ENCODE measurements at places on chromosomes 4 and X.

DNA sequence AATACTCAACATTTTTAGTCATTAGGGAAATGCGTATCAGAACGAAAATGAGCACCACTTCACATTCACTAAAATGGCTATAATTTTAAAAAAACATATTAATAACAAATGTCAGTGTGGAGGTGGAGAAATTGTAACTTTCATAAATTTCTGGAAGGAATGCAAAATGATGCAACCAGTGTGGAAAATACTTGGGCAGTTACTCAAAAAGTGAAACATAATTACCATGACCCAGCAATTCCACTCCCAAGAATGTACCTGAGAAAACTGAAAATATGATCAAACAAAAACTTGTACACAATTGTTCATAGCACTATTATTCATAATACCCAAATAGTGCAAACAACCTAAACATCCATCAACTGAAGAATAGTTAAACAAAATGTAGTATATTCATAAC, 76.1 kb upstream of the FAM241A start:
- DNase-seq = no peak

GRCh38 chr4:107380190-107380589, 339.8 kb downstream of the PAPSS1 start:
- DNase-seq = no peak

GRCh38 chr4:68494688-68495087, 47.4 kb downstream of the TMPRSS11E start:
- DNase-seq = no peak

GRCh38 chrX:36573720-36574119, 434.4 kb upstream of the FAM47C start:
- DNase-seq = no peak

DNA sequence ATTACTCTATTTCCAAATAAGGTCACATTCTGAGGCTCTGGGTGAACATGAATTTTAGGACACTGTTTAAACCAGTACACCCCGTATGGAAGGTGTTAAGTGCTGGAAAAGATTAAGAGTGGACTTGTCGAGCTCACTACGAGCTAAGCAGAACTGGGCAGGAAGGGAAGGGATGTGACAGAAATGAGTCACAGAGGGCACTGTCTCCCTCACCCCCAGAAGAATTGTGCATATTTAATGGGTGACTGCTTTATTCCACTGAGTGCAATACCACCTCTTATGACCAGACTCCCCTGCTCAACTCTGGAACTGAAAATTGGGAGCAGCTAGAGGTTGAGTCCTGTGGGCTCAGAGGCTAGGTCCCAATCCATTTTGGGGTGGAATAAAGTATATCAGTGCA, 187.4 kb upstream of the RPS6KA3 start:
- peak; percentile 59 for DNase-seq

DNA sequence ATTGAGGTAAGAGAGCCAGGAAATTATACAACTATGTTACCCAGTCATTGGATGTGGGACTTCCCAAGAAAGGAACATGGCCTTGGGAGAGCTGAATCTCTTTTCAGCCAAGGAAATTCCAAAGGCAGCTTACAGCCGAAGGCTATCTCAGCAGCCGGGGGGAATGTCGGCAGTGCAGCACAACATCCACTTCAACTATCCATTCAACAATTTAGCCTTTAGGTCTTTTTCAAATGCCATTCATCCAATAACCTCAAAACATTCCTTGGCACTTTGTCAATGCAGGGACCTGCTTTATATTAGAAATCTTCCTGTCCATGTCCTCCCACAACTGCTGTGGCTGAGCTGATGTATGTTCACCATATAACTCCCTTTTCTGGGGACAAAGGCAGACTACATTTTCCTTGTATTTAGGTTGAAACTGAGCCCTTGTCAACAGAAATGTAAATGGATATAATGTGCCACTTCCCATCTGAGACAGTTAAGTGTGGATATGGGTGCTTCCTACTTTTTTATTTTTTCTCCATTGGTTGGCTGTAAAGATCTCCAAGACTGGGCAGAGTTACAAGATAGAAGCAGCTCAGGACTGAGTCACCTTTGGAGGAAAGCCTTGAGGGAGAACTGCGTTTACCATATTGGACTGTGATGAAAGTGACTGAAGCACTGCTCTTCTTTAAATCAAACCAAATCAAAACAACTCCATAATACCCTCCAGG, 94.8 kb downstream of the GPRIN3 start:
- DNase-seq = no peak

DNA sequence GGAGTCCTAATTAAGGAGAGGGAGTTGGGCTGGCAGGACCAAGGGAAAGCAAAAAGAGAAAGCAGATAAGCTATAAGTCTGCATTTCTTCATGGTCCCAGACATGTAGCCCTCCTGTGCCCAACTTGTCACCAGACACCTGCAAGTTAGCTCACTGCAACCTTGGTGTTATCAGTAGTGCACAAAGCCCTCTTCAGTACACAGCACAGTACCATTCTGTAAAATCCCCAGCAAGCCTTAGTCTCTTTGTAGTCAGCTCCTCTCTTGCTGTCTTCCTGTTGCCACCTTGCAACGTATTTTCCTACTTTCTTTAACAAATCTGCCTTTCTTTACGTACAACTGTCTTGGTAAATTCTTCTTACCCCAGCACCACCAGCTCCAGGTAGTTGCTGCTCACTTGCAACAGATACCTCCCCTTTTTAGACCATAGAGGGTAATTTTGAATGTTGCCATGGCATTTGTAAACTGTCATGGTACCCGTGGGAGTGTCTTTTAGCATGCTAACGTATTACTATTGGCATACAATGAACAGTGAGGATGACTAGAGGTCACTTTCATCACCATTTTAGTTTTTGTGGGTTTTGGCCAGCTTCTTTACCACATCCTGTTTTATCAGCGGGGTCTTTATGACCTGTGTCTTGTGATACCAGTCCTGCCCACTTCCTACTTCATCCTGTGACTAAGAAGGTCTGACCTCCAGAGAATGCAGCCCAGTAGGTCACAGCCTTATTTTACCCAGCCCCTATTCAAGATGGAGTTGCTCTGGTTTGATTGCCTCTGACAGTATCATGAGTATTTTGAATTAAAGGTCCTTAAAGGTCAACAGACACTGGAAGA, 28.3 kb upstream of the AP1S2 start:
- peak; percentile 8 for DNase-seq

GRCh38 chrX:859329-859728, 228.7 kb downstream of the SHOX start:
- DNase-seq = no peak

DNA sequence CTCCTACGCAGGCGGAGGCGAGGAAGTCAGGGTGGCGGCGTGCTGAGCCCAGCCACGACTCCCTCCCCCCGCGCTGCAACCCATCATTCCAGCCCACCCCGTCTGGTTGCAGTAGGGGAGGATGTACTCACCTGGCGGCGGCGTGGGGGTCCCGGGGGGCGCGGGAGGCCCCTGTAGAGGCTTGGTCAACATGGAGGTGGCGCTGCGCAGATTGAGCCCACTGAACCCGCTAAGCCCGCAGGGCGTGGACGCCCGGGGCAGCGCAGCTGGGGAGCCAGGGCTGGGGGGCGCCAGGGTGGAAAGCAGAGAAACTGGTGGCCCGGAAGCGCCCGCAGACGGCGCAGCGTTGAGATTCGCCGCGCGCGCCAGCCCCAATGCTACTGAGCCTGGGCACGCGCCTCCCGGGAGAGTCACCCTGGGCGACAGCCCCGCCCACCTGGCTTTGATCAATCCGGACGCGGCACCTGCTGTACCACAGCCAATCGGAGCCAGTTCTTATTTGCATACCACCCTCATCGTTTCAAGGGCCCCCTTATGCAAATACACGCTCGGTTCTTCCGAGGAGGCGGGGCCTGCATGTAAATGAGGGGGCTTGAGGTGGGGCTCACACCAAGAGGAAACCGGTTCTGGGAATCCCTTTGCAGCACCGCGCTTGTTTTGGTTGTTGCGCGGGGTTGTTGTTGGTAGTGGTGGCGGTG, at the start of gene PIM2:
TSS of gene PIM2 (minus strand) at position 382 of the 698 bp plus-strand sequence. CDS start at position 192, 190 bp downstream.
- DNase-seq = peak; percentile 89

DNA sequence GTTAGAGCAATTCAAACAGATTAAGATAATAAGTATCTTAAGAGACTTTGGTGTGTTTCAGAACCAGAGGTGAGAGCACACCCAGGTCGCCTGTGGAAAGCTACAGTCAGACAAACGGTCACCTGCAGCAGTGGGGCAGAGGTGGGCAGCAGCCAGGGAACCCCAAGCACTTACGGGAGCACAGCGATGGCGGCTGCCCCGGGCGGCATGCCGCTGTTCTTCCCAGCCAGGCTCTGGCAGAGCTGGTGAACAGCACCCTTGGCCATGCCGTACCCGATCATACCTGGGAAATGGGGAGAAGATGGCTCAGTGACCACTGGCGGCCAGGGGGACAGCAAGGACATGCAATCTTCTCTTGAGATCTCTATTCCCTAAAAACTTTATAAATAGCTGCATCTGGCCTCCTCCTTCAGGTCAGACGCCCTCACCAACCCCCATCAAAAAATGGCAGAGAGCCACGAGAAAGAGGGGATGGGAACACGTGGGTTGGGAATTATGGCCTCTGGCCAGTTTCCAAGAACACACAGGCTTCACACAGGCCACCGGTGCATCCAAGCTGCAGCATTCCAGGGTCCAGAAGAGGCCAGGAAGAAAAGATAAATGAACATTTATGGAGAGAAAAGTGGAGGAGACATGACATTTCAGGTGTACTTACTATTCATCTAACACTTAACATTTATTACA, 19.7 kb downstream of the QDPR start:
- no peak for DNase-seq

DNA sequence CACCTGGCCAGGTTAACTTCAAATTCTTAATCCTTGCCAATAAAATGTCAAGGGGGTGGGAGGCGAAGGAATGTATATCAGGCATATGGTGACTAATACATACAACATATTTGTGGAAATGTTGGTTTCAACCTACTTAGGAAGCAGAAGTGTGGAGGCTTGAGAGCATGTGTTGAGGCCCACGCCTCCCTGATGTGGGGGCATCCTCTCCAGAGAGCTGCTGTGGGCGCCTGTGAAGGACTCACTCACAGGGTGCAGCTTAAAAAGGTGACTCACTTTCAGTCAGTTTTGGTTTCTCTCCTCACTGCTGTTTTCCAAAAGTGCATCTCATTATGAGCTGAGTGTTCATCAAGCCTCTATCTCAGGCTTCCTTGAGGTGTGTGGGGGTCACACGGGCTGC, 27.5 kb downstream of the LNX1 start:
- no peak for DNase-seq

DNA sequence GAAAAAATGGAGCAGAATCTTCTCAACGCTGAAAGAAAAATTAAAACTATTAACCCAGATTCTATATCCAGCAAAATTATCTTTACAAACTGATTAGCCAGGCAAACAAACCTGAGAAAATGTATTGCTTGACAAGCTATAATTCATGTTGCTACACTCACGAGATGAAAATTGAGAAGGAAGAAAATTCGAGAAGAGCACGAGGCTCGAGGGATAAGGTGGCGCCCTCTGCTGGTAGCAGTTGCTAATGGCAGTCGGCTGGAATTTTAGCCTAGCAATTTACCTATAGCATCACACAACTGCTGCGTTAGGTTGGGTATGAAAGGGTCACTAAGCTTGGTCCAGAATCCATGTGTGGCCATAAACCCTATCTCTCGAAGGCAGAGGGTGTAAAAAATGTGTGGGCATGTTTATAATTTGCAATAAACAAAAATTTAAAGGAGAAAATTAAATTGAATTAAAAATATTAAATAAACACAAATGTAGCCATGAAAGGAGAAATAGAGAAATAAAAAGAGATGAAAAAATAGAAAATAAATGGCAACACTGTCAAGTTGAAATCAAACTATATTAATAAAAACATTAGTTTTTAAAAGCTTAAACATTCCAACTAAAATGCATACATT, 126.6 kb downstream of the PPP4R3C start:
- peak; percentile 0 for DNase-seq

GRCh38 chrX:49761481-49761880, 65.7 kb upstream of the PAGE1 start:
- no peak for DNase-seq

DNA sequence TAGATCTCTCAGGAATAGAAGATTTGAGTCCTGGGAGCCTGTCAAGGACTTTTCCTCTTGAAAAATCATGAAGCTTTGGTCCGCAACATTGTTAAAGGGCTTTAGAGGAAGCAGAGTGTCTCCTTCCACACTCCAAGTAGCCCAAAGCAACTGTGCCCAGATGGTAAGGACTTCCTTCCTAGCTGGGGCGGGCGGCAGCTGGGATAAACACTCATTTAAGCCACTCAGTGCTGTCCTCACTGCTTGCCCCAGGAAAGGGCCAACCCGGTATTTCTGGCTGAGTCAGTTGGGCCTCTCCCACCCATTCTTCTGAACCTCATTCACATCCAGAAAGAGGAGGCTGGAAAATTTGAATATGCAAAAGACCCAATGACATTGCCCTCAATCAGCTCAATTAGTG, 144.3 kb downstream of the CHIC2 start:
- DNase-seq = no peak

DNA sequence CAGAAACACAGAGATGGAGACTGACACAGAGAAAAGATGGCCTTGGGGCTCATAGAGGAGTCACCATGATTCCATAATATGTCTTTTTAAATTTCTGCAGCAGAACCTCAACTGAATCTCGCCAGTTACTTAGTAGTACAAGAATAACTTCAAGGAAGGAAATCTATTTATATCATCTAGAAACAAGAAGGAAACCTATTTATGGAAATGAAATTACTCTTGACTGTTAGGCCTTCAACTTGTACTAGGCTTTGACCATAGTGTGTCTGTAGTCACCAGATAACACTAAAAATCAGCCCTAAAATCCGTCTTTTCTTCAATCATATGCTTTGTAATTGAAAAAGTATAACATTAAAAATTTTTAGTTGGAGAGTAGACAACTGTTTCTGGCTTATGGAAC, 740.4 kb downstream of the TRIML1 start:
- DNase-seq = no peak

DNA sequence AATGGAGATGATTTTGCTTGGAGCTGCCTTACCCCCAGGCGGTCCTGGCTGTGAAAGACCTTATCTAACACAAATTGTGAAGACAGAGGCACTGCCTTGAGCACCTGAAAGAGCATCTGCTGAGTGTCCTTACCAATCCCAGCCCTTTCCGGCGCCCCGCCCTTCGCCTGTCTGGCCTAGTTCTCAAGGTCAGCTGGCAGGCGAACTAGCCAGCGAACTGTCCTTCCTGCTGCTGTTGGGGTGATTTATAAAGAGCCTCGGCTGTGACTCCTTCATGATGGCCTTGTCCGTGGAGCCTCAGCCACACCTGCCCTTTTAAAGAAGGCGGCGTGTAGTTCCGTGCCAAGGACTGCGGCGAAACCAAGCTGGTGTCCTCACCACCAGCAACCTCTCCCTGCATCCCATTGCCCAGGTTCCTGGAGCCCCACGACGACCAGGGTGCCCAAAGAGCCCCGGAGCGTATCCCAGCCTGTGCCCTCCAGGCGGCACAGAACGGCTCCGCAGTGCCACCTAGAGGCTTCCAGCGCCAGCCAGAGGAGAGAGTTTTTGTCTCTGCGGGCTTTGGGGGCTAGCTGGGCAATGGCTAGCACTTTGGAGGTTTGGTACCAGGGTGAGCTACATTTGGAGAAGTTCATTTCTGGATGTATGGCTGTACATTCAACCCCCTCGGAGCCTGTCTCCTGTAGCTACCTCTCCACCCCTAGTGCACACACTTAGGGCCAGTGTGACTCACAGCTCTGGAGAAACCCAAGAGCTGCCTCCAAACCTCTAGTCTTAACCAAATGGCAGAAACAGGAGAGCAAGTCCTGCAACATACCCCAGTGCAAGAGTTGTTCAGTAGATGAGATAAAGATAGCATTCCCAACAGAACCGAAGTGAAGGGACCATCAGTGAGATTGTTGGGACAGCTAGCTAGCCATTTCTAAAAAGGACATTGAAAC, 36.8 kb upstream of the VMA21 start:
- DNase-seq = no peak

- DNase-seq = no peak
Observed at GRCh38 chrX:77299549-77299948, 147.6 kb upstream of the FGF16 start.

- DNase-seq = no peak
Observed at GRCh38 chr4:21271439-21272052, 571.3 kb downstream of the PACRGL start.

All from Caki2 (cell line).